Activated T-helper 1 cell treated with anti-CD3 and anti-CD28 coated beads, Interleukin-2, amount 50 U/mL, for 16 hours (primary cell): ENCODE measurements at places on chromosomes 7 and 10.

DNA sequence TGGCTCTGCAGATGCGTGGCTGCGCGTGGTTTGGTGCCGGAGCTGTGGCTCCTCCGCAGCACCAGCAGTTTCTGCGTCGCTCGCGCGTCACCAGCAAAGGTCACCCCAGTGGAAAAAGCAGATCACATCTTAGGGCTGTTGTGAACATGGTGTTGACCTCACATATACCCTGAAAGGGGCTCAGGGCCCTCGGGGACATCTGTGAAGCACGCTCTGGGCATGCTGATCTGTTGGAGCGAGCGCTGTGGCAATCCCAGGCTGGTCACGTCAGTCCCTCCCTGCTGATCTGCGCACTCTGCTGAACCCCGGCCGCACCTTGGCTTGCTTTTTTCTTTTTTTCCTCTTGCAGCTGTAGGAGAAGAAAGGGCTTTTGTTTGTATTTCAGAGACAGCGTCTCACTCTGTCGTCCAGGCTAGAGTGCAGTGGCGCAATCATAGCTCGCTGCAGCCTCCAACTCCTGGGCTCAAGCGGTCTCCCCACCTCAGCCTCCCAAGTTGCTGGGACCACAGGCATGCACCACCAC is 33.3 kb upstream of the AP5Z1 start:
- DNase-seq, result no peak

DNA sequence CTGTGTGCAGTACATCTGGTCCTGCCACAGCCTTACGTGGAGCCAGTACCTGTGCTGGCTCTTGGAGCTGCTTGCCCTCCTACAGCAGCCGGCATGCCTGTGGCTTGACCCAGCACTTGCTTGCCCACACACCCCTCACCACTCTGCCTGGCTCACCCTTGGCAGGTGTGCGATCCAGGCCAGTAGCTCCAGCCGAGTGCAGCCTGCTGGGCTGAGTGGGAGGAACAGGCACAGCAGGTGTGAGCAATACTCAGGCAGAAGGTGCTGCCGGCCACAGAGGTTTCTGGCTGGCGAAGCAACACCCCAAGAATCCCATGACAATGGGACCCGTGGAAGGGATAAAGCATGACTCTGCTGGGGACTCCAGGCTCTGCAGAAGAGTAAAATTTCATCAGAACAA is 173.5 kb upstream of the ADCY1 start:
- no peak for DNase-seq

DNA sequence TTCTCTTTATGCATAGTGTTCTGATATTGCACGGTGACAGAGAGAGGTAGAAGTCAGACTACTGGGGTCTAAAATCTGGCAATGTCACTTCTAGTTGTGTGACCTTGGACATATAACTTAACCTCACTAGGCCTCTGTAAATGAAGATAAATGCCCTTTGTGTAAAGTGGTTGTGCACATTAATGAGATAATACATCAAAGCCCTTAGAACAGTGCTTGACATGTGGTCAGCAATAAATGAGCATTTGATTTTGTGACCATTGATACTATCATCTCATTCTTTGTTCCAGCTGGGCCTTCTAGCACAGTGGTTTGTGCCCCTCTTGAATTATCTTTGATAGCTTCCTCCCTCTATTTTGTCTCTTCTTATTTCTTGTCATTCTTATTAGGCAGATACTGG is 74.1 kb upstream of the C10orf90 start:
- DNase-seq, result no peak

- DNase-seq, result no peak
Measured at GRCh38 chr7:18407385-18407784, 88.2 kb upstream of the HDAC9 start.

DNA sequence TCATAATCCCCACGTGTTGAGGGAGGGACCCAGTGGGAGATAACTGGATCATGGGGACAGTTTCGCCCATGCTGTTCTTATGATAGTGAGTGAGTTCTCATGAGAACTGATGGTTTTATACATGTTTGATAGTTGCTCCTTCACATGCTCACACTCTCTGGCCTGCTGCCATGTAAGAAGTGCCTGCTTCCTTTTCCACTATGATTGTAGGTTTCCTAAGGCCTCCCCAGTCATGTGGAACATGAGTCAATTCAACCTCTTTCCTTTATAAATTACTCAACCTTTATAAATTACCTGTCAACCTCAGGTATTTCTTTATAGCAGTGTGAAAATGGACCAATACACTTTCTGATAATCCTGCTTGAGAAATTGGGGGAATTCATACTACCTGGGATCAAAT is 80.2 kb downstream of the ZNF37A start:
- no peak for DNase-seq

DNA sequence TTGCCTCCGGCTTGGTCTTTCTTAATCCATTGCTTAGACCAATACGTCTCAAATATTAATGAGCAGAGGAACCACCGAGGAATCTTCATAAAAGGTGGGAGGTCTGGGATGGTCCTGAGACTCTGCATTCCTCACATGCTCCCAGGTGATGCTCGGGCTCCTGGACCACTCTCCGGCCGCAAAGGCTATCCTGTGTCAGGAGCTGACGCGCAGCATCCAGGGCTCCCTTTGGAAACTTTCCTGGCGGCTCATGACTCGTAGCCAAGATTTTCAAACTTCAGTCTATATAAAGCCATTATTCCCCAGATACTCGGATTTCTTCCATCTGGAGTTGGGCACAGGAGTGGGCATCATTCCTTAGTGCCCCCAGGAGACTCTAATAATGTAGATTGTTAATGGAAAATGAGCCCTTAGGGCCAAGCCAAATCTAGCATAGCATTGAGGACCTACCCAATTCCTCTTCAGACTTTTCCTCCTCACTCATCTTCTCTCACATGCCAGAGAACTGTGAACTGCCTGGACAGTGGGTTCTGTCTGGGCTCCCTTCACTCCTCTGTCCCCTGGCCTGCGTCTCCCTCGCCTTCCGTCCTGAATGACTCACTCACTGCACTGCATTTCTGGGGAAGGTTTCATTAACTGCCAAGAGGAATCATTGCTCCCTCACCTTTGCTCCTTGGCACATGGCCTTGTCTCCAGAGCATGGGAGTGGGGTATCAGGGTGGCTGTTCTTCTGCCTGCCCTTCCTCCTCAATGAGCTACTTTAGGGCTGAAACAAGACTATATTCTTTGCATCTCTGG is 89.3 kb downstream of the MKI67 start:
- no peak for DNase-seq

GRCh38 chr10:46267132-46267985 is 19.4 kb upstream of the ANTXRL start:
- no peak for DNase-seq

DNA sequence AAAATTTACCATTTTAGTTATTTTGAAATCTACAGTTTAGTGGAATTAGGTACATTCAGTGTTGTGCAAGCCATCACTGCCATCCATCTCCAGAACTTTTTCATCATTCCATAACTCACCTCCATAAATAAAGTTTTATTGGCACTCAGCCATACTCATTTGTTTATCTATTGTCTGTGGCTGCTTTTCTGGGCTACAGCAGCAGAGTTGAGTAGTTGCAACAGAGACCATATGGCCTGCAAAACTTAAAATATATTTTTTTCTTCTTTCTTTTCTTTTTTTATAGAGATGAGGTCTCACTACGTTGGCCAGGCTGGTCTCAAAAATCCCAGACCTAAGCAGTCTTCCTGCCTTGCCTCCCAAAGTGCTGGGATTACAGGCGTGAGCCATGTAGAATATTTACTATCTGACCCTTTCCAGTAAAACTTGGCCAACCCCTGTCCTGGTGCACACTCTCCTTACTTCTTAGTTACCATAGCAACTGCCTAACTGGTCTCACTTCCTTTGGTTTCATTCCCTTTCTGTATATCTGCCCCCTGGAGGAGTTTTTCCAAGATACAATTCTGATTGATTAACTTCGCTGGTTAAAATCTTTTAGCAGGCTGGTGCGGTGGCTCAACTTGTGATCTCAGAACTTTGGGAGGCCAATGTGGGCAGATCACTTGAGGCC is 133.2 kb downstream of the CUX1 start:
- no peak for DNase-seq

- no peak for DNase-seq
Measured at GRCh38 chr7:55427800-55428199, 62.7 kb downstream of the LANCL2 start.
